Stimulated activated CD8-positive, alpha-beta memory T cell treated with anti-CD3 and anti-CD28 coated beads, Interleukin-7, amount 100 ng/mL, for 1 hour (primary cell): ENCODE measurements at places on chromosomes 7 and 10.
A peak's percentile ranks its signal among the peaks of the same experiment; 100 is the strongest.

DNA sequence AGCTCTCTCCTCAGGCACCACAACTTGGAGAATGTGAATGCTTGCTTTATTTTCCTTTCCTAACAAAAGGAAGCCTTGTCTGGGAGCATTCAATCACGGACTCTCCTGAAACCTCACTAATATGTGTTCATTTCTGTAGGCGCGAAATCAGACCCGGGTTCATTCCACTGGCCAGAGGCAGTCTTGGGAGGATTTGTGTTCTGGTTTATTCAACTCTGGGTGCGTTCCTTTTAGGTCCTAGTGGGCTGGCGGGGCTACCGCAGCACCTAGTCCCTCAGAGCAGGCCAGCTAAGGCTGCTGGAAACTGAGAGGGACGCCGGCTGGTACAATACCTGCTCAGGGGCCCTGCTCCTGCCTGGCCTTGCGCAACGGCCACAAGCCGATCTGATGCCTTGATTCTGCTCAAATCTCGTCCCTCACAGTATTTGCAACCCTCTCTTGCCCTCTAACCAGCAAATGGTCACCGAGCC lies 7.5 kb downstream of the HOXA4 start:
- DNase-seq = no peak

GRCh38 chr7:150965273-150965830 lies 12.8 kb downstream of the KCNH2 start:
- no peak for DNase-seq

GRCh38 chr7:28348636-28349035 lies 63.7 kb upstream of the CREB5 start:
- DNase-seq = no peak

DNA sequence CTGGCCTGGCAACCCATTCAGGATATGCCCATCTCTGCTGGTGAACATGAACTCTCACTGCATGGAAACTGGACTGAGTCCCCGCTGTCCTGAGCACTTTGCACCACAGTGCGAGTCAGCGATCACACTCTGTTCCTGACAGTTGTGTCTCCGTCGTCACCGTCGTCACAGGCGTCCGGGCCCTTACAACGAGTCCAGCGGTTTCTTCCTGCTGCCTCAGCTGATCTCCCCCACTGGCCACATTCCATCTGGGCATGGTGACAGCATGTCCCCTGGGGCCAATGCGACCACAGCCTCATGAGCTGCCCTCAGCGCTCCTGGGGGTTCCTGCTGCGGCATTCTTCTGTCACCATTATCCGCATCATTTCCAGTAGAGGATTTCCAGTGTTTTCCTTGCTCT lies 76.8 kb upstream of the KLF6 start:
- DNase-seq = no peak

DNA sequence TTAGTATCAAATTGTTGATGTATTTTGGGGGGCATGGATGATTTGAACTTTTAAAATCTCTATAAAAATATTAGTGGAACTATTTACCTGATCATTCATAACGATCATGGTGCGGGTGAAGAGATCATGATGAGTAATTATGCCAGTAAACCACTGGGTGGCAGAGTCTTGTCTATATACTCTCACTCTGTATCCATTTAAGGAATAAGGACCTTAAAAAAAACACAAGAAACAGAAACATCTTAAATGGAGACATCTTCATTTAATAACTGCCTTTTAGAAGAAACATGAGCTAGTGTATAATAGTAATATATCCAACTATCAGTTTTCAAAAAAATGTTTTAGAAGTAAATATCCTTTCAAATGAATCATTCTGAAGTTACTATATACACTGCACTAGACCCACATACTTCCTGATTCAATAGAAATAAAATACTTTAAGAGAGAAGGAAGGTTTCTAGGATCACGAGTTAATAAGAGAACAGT lies 84.0 kb downstream of the NRBF2 start:
- no peak for DNase-seq

- no peak for DNase-seq
Measured at GRCh38 chr7:7104314-7104698, 78.0 kb upstream of the C1GALT1 start.

DNA sequence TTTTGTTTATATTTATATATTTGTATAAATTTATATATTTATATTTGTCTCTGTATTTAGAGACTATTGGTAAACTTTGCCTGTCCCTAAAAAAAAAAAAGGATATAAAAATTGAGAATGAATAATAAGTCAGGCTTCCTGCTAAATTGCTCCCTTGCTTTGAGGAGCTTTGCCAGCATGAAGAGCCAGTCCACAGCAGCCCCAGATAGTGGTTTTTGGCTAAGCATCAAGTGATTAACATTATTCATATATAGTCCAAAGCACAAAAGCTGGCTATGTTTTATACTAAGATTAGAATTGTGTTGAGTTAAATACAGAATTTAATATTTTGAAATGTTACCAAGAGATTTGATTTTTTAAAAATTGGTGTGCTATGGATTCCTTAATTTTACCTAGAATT lies 264.9 kb upstream of the FERD3L start:
- no peak for DNase-seq

GRCh38 chr7:126702242-126703016 lies 550.3 kb downstream of the GRM8 start:
- no peak for DNase-seq

DNA sequence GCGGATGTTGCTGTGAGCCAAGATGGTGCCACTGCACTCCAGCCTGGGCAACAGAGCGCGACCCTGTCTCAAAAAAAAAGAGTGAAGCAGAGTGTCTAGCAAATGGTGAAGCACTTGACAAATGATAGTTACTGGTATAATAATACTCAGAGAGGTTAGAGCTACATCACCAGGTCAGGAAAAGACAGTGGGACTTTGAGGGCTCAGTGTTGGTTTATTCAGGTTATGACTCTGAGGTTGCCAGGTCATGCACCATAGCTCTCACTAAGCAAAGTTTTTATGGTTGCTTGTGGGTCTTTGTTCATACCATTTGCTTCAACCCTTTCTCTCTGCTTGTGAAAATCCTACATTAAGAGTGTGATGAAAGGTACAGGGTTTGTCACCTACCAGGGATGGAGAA lies 13.6 kb downstream of the MRPS33 start:
- no peak for DNase-seq

DNA sequence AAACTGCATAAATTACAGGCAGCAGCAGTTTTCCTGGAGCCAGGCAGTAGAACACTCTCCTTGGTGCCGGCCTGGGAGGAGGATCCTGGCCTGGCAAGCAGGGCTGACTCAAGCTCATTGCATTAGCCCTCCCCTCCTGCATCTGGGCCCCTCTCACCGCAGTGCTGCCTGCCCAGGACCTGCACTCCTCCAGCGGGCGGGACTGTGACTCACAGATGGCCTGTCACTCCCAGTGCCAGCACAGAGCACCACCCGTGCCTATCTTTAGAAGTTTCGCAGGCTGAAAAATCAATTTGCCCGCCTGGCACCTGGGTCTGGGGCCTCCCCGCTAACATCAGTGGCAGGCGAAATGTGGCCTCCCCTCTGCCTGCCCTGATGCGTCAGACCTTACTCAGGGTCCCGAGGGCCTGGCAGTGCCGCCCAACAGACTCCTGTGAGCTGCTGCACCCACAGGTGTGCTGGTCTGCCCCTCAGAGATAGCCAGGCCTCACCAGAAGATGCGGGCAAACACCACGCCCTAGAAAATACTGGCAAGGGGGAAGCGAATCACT lies 123.8 kb downstream of the KCNMA1 start:
- DNase-seq = no peak

DNA sequence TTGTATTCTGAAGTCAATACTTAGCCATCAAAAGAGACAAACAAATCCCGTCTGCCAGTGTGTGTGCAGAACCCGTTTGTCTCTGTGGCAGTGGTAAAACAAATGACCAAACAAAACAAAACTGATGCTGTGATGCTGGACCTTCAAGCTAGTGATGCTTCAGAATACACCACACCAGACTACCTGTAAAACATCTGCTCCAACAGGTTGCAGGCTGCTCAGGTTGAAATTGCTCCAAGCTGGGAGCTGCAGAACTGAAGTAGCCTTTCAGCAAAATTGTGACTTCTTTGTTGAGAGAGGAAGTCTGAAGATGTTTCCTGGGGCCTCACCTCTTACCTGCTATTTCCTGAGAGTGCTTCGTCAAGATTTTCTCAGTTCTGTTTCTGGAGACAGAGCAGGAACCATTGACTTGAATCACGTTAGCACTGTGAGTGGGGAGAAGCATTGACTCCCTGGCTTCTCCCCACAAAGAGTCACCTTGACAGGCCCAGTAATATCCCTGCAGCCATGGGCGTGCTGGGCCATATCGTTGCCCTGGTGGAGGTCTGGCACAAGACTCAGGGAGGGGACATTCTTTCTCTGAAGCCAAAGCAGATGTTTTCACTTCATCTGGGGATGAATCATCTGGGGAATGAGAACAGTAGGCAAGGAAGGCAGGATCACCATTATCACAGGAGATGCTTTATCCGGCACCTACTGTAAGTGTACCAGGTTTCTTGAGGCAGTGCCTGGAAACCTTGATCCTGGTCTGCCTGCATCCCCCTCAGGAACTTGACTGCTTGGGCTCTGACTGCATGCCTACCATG lies 80.2 kb downstream of the RBM20 start:
- DNase-seq = no peak

DNA sequence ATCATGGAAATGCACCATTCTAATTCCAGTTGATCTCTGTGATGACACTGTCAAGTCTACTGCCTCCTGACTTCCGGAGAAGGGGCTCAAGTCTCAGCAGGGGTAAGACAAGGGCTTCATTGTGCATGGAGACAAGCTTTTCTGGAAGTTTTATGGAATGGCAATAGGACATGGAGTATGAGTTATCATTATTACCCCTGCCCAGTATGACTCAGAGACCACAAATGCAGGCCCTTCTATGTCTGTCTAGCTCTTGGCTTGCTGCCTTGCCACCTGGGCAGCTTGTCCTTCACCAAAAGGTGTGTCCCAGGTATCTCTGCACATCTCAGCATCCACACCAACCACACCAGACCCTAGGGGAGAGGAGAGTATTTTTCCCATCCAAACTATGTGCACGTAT lies 34.9 kb upstream of the KIAA1217 start:
- no peak for DNase-seq

DNA sequence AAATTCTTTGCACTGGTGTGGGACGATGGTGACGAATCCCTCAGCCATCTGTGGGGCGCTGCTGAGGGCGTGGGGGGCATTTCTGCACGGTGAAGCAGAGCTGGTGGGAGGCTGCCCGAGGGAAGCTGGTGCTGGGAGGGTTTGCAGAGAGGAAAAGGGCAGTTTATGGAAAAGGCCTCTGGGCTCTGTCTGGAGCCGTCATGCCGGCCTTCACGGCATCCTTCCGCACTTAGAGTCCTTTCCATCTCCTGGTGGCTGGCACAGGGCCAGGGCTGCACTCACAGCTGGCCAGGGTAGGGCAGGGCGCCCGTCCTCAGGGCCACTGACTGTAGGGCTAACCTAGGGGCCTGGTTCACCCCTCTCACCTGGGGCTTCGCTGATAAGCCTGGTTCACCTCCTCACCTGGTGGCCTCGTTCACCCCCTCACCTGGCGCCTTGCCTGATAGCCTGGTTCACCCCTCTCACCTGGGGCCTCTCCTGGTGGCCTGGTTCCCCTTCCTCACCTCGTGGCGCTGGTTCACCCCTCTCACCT lies 598 bp upstream of the AMZ1 start:
- no peak for DNase-seq

DNA sequence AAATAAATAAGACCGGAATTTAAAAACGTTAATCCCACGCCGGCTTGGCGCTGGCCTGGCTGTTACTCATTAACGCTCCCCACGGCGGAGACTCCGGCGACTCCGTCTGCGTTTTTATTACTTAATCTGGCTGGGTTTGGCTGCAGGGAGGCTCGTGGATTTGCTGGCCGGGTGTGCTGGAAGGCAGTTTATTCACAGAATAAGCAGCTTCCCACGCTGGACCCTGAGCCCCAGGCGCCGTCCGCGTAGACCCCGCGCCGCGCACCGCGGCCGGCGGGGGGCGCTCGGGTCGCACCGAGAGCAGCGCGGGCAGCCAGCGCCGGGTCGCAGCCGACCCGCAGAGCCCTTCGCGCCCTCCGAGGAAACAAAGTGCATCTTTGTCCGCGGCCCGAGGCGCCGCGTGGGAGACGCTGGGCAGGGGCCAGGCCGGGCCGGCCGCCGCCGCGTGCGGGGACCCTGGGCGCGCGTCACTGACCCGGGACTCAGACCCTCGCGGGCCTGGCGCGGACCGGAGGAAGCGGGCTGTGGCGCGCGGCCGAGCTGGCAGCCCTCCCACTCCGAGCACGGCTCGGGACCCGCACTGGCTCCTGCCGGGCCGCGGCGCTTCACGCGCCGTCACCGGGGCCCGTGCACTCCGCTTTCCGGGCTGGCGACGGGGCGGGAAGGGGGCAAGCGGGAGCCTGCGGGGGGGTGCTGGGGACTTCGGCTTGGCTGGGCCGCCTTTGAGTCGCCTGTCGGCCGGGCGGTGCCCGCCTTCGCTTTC lies 587 bp upstream of the GRK5 start:
- peak; percentile 51 for DNase-seq

GRCh38 chr10:46545861-46546590 lies 10.4 kb downstream of the GPRIN2 start:
- DNase-seq = no peak

GRCh38 chr10:21634599-21635365 lies 100.8 kb downstream of the MLLT10 start:
- DNase-seq = no peak

GRCh38 chr10:31383810-31384588 lies 65.0 kb downstream of the ZEB1 start:
- DNase-seq = no peak

GRCh38 chr10:121891103-121891502 lies 36.7 kb downstream of the ATE1 start:
- no peak for DNase-seq

GRCh38 chr7:94655848-94656657 lies at the start of gene SGCE:
Gene SGCE (minus strand): TSS chr7:94656133. CDS start chr7:94656098, 35 bp downstream.
- DNase-seq = no peak

GRCh38 chr10:128180843-128181242 lies 54.6 kb upstream of the MKI67 start:
- DNase-seq = peak; percentile 9

- no peak for DNase-seq
Measured at GRCh38 chr10:113069595-113069994, 119.5 kb downstream of the TCF7L2 start.
